ENCODE measurements at places on chromosomes 2 and 18.

DNA sequence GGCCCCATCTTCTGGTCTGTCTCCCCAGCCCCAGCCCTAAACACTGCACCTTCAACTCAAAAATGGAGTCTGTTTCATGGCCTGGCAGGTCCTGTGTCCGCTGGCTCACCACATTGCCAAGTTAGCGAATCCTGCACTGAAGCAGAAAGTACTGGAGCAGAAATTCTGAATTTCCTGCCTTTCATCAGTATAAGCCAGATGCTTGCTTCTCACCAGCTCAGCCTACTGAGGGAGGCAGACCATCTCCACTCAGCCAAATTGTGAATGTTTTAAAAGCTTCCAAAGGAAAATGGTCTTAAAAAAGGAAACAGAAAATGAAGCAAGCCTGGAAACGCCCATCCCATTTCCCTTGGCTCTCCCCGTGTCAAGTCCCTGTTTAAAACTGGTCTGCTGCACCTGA, 157.8 kb downstream of the C1D start:
- DNase-seq = no peak

DNA sequence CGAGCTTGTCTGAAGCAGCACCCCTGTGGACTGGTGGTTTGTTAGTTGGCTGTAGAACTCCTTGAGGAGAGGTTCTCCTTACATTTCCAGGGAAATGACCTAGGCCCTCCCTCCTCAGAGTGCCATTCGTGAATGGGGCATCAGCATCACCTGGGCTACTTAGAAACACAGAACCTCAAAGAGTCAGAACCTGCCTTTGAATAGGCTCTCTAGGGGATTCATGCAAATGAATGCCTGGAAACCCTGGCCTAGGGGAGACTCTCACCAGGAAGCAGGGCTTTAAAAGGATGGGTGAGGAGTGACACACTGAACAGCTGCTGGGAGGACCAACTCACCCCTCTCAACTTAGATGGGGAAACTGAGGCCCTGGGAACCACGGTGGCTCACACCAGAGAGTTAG, 2.1 kb upstream of the MOCOS start:
- no peak for DNase-seq

- DNase-seq = no peak
Observed at GRCh38 chr18:14941792-14942191, 193.8 kb downstream of the ANKRD30B start.

DNA sequence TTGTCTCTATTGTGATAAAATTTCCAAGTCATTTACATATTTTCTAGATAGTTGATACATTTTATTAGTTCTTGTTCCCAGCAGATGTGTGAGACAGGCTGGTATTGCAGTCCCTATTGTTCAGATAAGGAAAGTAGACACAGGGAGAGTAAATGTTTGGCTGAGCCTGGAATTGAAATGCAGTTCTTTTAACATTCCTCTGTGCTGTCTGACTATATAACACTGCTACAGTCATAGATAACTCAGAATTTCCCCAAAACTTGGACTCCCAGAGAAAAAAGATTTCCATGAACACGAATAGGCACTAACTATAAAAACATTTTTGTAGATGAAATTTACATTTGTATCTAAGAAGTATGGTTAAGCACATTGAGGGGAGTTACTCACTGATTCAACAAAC, 71.4 kb downstream of the PLCL1 start:
- DNase-seq = no peak

- no peak for DNase-seq
Observed at GRCh38 chr18:55413474-55413873, 174.5 kb downstream of the TCF4 start.

GRCh38 chr18:25055076-25055475, 296.9 kb downstream of the ZNF521 start:
- peak; percentile 9 for DNase-seq

GRCh38 chr18:48399303-48400075, 9.7 kb downstream of the ZBTB7C start:
- DNase-seq = no peak

GRCh38 chr2:88350331-88351248, 101.9 kb downstream of the FOXI3 start:
- DNase-seq = peak; percentile 75
